Activated naive CD4-positive, alpha-beta T cell (primary cell): ENCODE measurements at places on chromosomes 2 and 18.

GRCh38 chr2:69914164-69914949 lies 552 bp upstream of the MXD1 start:
- DNase-seq = peak; percentile 22

GRCh38 chr2:60862642-60863041 lies 18.7 kb upstream of the REL start:
- DNase-seq = no peak

DNA sequence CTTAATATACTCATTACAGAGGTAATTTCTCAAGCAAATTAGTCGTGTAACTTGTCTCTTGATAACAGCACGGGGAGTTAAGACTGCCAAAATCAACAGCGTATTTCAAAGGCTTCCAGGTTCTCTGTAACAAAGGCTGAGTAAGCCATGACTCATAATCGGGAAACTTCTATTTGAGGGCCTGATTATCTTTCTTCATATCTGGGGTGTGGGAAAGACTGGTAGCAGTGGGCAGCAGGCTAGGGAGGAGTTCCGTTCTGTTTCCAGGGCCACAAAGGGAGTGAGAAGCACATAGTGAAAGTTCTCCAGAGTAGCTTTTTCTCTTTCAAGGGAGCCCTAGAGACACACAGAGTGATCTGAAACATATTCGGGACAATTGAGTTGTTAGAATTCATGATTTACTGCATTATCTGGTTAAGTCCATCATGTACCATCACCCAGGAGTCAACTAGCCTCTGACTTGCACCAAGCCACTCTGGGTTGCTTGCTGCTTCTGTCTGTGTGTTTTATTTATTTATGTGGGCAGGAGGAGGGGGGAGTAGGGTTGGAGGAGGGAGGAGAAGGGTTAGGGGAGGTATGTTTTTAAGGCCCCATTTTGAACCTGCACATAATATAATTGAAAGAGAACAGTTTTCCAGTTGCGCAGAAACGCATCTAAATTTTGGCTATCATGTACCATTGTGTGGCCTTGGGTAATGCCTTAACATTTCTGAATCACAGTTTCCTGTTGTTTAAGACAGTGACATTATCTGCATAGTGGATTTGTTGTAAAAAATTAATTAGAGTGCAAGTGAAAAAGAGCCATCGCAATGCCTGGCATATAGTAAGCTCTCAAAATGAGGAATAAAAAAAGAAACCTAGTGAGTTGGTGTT lies 80.5 kb upstream of the ITPRID2 start:
- no peak for DNase-seq

DNA sequence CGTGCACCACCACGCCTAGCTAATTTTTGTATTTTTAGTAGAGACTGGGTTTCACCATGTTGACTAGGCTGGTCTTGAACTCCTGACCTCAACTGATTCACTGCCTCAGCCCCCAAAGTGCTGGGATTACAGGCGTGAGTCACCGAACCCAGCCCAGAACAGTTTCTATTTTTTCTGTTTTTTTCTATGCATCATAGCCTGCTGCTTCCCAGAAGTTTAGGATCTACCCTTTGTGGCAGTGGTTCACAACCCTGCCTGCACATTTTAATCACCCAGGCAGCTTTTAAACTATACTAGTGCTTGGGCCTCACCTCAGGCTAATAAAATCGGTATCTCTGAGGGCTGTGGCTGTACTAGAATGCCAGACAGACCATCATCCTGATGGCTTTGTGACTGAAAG lies 39.7 kb upstream of the SOCS6 start:
- DNase-seq = no peak
